T-helper 2 cell treated with Interferon-gamma antibody and Interleukin-4, amounts not matched to agents 100 ng/mL and 5 ng/mL, for 36 hours (primary cell): ENCODE measurements at places on chromosomes 5 and 9. TPM values are rescaled to one million over a fixed set of nuclear protein-coding genes. Genes with fewer than 3 reads are reported as not detected.

Gene CCNJL
- not detected in 2 replicates for total RNA-seq

Gene FBP2
- not detected in 2 replicates for total RNA-seq

Gene SNX18
- 18.1 and 18.5 TPM in 2 replicates for total RNA-seq

Gene EQTN
- not detected in 2 replicates for total RNA-seq

Gene TAS2R1
- not detected in 2 replicates for total RNA-seq

Gene JAKMIP2
- total RNA-seq, result 7.6 and 9.5 TPM in 2 replicates
